ENCODE measurements at places on chromosomes 12 and 14.

- DNase-seq, result no peak
These were observed 138.3 kb downstream of the PLXNC1 start for GRCh38 chr12:94286583-94287244.

GRCh38 chr14:99346470-99347080, 74.6 kb upstream of the BCL11B start:
- no peak for DNase-seq

- DNase-seq, result no peak
These were observed 259.0 kb upstream of the G2E3 start for GRCh38 chr14:30299915-30300314.

GRCh38 chr14:23431486-23431885, 4.0 kb downstream of the MYH7 start:
- DNase-seq, result no peak

- no peak for DNase-seq
These were observed 46.4 kb downstream of the TCHP start for GRCh38 chr12:109946505-109946904.

GRCh38 chr14:90499121-90499520, 102.3 kb downstream of the CALM1 start:
- no peak for DNase-seq

DNA sequence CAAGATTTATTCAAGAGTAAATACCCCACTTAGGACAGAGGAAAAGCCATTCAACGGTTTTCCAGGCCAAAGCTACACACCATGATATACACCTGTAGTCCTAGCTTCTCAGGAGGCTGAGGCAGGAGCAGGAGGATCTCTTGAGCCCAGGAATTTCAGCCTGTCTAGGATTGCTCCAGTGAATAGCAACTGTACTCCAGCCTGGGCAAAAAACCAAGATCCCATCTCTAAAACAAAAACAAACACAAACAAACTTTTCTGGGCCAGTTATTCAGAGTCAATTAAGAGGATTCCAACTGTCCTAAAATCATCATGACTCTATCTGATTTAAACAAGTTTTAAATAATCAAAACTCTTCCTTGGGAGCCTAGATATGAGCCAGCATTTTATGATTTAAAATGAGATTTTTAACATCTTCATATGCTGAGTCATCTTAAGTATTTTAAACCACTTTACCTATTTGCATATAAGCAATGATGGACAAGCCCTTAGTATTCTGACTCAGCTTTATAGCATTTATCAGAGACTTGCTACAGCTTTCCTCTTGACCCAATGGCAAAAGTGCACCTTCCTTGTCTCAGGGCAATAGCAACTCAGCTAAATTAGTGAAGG, 77.1 kb downstream of the KCNMB4 start:
- DNase-seq, result no peak

- DNase-seq, result no peak
These were observed 58.2 kb upstream of the FLRT2 start for GRCh38 chr14:85471744-85472143.

DNA sequence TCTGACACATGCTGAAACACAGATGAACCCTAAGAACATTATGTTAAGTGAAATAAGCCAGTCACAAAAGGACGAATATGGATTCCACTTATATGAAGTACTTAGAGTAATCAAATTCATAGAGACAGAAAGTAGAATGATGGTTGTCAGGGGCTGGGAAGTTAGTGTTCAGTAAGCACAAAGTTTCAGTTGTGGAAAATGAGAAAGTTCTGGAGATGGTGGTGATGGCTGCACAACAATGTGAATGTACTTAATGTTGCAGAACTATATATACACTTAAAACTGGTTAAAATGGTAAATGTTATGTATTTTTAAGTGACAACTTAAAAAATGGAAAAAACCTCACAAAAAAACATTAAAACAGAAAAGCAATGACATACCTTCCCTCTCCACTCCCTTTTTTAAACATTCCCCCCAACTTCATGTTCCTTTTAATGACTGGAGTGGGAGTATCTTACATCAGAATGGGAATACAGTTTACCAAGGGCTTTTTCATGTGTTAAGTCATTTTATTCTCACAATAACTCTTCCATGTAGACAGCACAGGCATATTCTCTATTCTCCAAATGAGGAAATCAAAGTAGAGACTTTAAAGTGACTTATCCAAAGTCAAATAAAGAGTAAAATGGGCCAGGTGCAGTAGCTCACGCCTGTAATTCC, 24.0 kb downstream of the BTBD7 start:
- DNase-seq, result no peak

- DNase-seq, result no peak
These were observed 266.8 kb downstream of the NEDD1 start for GRCh38 chr12:97173688-97174410.

DNA sequence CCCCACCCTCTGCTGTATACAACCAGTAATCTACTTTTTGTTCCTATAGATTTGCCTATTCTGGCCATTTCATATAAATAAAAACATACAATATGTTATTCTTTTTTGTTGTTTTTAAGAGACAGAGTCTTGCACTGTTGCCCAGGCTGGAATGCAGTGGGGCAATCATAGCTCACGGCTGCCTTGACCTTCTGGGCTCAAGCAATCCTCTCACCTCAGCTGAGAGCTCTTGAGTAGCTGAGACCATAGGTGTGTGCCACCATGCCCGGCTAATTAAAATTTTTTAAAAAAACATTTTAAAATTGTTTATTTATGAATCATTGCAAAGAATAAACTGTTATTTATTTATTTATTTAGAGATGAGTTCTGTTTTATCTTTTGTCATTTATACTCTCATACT, 11.6 kb downstream of the PTGR2 start:
- DNase-seq, result no peak

DNA sequence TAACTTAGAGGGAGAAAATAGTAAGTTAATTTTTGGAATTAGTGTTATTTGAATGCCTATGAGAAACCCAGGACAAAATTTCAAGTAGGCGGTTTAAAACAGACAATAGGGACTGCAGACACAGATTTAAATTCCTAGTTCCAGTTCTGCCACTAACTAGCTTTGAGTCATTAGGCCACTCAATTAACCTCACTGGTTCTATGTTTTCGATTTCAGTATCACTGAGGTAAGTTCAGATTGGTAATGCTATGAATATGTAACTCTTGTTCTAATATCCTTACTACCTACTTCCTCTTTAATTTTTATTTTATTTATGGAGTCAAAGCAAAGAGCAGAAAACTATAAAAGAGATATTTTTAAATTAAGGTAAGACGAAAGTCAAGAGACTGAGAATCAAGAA, 52.6 kb downstream of the GALC start:
- no peak for DNase-seq

- no peak for DNase-seq
These were observed 256.9 kb upstream of the RGS6 start for GRCh38 chr14:71675126-71675899.

DNA sequence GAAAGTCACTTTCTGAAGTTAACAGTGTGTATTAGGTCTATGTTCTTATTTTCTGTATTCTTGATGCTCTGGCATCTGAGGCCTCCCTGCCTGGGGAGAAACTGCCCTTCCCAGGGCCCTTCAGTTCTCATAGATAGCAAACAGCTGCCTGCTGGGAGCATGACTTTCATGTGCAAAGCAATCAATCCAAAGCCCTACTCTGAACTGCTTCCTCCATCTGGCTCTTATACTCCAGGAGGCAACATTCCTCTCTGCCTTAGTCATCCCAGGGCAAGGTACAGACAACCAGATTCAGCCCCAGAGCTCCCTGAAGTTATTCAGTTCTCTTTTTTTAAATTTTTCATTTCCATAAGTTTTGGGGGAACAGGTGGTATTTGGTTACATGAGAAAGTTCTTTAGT, 41.7 kb upstream of the RIN3 start:
- DNase-seq, result no peak

DNA sequence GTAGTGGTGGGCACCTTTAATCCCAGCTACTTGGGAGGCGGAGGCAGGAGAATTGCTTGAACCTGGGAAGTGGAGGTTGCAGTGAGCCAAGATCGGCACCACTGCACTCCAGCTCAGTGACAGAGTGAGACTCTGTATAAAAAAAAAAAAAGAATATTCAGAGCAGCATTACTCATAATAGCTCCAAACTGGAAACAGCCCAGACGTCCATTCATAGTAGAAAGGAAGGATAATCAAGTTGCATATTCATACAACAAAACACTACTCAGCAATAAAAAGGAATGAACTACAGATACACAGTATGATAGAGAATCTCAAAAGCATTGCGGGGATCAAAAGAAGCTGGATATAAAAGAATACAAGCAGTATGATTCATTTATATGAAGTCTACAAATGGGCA, 19.1 kb downstream of the TMEM30B start:
- DNase-seq, result no peak

DNA sequence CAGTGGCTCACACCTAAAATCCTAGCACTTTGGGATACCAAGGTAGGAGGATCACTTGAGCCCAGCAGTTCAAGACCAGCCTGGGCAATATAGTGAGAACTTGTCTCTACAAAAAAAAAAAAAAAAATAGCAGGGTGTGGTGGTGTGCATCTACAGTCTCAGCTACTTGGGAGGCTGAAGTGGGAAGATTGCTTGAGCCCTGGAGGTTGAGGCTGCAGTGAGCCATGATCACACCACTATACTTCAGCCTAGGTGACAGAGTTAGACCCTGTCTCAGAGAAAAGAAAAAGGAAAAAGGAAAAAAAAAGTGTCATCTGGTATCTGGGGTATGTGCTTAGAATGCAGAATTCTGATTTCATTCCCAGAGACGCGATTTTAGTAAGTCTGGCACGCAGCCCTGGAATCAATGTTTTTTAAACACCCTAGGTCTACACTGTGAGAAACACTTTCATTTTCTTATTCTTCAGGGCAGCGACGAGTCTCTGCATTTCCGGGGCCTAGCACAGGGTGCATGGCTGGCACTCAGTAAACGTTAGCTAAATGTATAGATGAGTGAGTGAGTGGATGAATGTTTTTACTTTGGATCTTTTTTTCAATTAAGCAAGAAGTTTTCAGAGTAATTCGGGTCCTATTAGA, 243.8 kb upstream of the PWP1 start:
- no peak for DNase-seq

- DNase-seq, result no peak
These were observed 767 bp upstream of the CCNT1 start for GRCh38 chr12:48717252-48717695.

DNA sequence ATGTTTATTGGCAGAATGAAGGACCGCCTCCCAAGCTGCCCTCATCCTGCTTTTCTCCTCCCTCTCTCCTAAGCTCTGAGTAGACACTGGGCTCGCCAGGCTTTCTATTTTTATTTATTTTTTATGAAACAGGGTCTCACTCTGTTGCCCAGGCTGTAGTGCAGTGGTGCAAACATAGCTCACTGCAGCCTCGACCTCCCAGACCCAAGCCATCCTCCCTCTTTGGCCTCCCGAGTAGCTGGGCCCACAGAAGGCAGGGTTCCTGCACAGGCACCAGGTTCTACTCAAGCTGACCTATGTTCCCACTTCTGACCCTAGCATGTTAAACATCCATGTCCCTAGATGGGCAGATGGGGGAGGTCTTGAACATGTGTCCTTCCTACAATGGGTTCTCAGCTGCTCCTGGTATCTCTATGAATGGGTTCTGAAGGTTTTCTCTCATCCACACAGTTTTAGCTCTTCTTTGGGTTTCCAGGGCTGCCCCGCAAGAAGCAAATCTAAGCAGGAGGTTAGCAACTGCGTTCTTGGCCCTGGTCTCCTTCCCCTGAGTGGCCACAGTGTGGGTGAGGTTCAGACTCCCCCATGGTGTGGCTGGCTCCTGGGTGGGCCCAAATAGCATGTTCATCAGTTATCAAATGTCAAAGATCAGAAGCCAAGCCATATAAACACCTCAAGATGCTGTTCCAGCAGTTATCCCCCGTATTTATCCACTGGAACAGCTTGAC, 167.3 kb downstream of the ZFP36L1 start:
- no peak for DNase-seq

- no peak for DNase-seq
These were observed 2.3 kb downstream of the KRT78 start for GRCh38 chr12:52846356-52846970.

DNA sequence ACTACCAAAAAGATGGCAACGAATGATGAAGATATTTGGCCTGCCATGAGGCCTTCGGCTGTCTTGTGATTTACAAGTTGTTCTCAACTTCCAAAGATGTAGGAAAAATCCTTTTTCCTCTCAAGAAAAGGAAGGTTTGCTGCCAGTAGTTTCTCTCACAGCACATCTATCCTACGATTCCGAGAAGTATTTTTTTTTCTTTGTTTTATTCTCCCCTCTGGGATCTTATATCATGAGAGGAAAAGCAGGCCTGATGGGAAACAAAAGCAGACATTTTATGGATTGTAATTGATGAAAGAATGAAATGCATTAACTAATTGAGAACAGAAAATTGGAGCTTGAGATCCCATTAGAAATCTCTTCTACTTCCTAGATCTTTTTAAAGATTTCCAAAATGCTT, 1197.9 kb upstream of the SEL1L start:
- no peak for DNase-seq

- no peak for DNase-seq
These were observed 91.6 kb downstream of the DHRS2 start for GRCh38 chr14:23727566-23728335.

GRCh38 chr14:39241637-39242036, 7.9 kb downstream of the MIA2 start:
- no peak for DNase-seq

GRCh38 chr12:32501835-32502333, 102.5 kb downstream of the FGD4 start:
- DNase-seq, result no peak

DNA sequence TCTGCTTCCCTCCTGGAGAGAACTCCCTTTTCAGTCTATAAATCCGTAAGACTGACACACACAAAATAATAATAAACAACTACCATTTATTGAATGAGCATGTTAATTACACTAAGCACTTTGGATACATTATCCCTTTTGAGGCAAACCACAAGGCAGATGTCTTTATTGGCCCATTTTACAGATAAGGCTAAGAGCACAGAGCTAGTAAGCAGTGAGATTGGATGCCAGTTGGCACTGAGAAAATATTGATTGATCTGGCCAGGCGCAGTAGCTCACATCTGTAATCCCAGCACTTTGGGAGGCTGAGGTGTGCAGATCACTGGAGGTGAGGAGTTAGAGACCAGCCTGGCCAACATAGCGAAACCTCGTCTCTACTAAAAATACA, 21.9 kb upstream of the RBM19 start:
- DNase-seq, result no peak

GRCh38 chr12:107761502-107761904, 566 bp upstream of the PRDM4 start:
- DNase-seq, result no peak

DNA sequence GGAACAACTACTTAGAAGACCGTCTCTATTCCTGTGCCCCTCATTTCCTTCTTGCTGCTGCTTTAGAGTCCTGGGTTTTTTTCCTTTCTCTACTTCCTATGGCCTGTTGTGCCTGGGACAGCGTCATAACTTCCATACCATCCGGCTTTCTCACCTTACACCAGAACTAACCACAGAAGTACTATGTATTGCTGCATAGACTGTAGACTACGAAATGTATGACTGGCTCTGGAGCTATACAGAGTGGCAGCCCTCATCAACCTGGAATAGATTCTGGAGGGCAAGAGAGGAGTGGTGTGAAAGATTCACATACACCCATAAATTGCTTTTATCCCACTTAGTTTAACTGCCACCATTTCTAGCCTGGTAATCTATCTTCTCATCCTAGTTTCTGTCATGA, 16.9 kb upstream of the SRP54 start:
- no peak for DNase-seq

Measured in CD4-positive, alpha-beta T cell treated with Interleukin-6 at 100 ng/mL for 8 hours (primary cell).